Hepatocyte (in vitro differentiated cells): ENCODE measurements at places on chromosomes 2 and 18. TPM values are rescaled to one million over a fixed set of nuclear protein-coding genes. Genes with fewer than 3 reads are reported as not detected.
A peak's percentile ranks its signal among the peaks of the same experiment; 100 is the strongest.

DNA sequence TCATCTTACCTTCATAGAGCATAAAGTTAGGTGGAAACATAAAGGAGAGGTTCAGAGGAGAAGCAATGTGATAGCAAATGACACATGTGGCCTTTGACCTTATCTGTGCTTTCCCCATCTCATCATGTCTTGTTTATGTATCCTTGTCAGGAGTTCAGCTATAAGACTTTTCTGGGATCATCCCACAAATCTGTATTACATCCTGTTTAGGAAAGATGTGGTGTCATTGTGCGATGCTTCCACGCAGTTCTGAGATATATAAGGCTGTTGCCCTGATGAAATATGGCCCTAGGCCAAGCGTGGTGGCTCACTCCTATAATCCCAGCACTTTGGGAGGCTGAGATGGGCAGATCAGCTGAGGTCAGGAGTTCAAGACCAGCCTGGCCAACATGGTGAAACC, 15.5 kb upstream of the MGAT5 start:
- no peak for DNase-seq

- peak; percentile 29 for DNase-seq
Measured at GRCh38 chr2:219997341-219997851, 370.0 kb downstream of the SLC4A3 start.

DNA sequence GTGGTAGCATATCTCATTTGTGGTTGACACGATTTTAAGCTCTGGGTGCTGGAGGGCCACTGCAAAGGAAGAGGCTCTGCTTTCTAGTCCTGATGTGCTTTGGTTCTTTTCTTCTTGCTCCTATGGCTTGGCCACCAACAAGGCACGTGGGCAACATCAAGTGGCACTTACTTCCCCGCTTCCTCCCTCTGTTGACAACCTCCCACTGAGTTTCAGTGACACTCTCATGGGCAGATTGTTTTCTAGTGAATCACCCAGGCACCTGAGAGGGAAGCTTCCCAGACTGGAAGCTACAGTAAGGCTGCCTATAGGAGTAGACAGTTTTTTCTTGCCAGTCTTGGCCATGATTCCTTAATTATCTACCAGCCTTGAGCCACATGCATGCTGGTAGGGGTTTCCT, 89.0 kb downstream of the NBAS start:
- DNase-seq, result peak; percentile 24

DNA sequence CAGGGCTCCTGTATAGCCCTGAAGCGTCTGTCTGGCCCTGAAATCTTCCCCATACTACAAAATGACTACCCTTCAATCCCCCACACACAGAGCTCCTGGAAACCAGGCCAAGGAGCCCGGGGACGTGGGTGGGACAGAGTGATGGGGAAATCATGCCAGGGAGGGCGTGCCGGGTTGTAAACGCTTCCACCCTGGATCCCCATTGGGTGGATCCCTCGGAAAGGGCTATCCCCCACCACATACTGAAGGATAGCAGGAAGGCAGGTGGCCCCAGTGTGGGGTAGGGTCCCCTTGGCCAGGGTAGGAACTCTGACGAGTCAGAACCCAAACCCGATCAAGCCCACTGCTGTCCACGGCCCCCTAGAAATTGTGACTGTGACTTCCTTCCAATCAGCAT, 91.7 kb downstream of the INHBB start:
- DNase-seq, result no peak

The TUBB8B gene
- polyA plus RNA-seq, result 0.24 and 0.47 TPM in 2 replicates

The CNGA3 gene
- polyA plus RNA-seq, result not detected in 2 replicates

The SERPINB3 gene
- polyA plus RNA-seq, result not detected in 2 replicates

- peak; percentile 69 for DNase-seq
Measured at GRCh38 chr2:156892467-156893281, 364.8 kb upstream of the GALNT5 start.

The ELOA2 gene
- polyA plus RNA-seq, result 0.31 TPM in 1 of 2 replicates, not detected in the other

- no peak for DNase-seq
Measured at GRCh38 chr2:135664623-135665068, 77.0 kb upstream of the UBXN4 start.

DNA sequence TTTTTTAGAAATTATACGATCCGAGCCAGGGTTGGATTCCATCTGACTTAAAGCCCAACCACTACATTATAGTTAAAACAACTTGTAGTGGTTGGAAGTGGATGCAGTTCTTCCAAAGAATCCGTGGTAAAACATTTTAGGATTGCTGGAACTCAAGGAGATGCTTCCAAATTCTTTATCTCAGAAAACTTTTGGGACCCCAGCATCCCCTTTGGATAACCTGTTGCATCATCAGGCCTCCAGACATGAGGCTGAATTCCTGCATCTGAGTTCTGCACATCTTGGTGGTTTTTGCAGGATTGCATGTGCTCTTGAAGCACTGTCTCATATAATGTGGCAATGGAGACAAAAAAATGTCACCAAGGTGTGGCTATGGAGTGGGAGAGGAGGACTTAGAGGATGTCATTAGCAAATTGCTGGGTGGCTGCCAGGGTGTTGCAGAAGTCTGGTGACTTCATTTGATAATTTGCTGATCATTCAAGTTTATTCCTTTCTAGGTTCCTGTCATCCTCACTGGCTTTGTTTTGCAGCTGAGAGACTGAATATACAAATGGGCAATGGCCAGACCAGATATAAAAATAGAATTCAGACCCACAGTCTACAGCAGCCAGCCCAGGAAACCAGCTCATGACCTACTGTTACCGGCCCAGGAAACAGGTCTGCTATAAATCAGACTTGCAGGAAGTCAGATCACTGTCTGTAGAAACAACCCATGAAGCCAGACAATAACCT, 207.7 kb downstream of the BCL2 start:
- no peak for DNase-seq

- DNase-seq, result peak; percentile 62
Measured at GRCh38 chr18:24543795-24544498, 83.5 kb downstream of the HRH4 start.
